ENCODE measurements at places on chromosomes 12 and 14.
A peak's percentile ranks its signal among the peaks of the same experiment; 100 is the strongest.

DNA sequence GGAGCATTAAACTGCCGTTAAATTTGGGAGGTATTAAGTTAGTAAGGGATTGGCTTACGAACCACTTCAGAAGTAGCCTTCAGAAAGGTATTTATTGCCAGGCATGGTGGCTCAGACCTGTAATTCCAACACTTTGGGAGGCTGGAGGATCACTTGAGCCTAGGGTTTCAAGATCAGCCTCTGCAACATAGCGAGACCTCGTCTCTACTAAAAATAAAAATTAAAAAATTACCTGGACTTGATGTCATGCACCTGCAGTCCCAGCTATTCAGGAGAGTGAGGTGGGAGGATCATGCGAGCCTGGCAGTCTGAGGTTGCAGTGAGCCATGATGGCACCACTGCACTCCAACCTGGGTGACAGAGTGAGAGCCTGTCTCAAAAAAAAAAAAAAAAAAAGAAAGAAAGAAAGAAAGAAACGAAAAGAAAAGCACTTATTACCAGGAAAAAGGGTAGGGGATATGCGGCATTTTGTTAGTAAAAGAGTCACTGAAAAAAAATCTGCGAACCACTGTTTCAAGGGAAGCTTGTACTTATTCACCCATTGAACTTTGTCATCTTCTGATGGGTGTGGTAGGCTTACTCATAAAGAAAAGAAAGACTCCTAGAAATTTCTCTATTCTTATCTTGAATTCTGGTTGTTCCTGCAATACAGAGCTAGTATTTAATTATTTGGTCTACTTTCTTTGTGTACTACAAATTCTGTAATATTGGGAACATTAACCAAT, 33.6 kb upstream of the PLEKHA5 start:
- DNase-seq: no peak

DNA sequence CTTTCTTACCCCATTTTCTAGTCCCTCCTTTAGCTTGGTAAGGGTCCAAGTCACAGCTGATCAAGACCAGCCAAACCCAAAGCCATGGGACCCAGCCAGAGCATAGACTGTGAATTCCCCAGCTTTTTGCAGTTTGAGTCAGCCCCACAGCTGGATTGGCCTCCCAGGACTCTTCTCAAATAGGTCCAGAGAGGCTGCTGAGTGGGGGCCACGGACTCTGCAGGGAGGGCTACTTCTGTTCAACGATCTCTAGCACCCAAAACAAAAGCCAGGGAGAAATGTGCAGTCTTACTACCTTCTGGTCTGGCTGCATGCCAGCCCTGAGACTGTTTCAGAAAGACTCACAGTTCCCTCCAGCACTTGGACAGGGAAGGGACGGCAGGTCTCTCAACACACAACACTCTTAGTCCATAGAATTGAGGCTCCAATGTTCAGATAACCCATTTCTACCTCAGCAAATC, 1.6 kb downstream of the VDR start:
- no peak for DNase-seq

GRCh38 chr14:91367173-91368171, 50.1 kb downstream of the CCDC88C start:
- no peak for DNase-seq

DNA sequence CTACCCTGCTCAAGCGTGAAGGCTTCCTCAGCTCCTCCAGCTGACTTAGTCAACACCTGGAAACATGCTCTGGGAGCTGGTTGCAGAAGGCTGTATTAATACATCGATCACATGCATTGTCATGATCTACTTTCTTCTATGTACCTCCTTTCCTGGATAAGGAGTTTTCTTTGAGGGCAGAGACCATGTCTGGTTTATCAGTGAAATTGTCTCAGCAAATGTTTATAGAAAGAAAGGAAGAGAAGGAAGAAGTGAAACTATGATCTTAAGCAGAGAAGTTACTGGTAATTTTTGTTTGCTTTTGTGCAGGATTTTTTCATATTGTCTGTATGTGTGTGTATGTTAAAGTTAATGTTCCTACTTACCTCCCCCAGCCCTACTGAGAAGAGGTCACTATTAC, 4.5 kb downstream of the DYRK4 start:
- no peak for DNase-seq

- no peak for DNase-seq
Measured at GRCh38 chr12:106480251-106480650, 102.6 kb upstream of the RFX4 start.

DNA sequence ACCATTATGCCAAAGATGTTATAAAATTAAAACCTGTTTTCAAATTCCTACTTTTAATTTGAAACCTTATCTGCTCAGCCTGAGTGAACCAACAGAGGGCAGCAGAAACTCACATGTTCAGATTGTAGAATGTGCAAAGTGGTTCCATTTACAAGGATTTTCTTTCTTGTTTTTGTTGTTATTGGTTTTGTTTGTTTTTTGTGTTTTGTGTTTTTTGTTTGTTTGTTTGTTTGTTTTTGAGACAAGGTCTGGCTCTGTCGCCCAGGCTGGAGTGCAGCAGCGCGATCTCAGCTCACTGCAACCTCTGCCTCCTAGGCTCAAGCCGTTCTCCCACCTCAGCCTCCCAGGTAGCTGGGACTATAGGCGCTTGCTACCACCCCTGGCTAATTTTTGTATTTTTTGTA, 22.8 kb upstream of the GARIN2 start:
- peak; percentile 6 for DNase-seq

- DNase-seq: no peak
Measured at GRCh38 chr14:96162741-96163140, 41.9 kb upstream of the BDKRB2 start.

GRCh38 chr12:9649532-9649940, 20.0 kb upstream of the CLEC2D start:
- peak; percentile 16 for DNase-seq

DNA sequence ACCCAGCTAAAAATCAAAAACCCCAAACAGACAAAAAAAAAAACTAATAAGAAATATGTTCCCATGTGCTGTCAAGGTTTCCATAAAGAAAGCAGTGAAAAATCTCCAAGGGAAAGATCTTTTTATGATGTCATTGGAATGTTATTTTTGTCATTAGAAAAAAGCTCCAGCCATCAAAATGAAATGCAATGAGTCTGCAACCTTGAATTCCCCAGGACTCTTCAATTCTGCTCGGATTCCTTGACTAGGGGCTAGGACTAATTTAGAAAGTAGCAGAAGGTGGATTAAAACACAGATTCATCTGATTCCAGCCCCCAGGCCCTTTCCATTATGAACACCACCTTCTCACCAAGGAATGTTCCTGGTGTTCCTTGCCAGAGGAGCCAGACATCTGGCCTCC, 6.0 kb upstream of the PCNX1 start:
- no peak for DNase-seq

DNA sequence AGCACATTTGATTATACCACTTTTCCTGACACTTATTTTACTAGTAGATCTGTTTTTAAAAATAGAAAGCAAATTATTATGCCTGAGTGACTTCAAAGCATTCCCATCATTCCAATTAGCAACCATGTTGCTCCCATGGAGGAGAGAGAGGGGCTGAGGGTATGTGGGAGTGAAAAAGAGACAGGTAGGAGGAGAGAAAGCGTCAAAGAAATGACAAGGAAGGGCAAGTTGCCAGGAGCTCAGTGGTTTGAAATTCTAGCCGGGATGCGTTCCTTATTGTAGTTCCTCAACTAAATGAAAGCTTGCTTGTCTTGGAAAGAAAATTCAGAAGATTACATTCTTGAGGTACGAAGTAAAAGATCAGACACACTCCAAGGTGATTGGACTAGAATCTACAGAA, 92.4 kb upstream of the PKP2 start:
- DNase-seq: no peak

GRCh38 chr12:93403988-93404803, 26.5 kb downstream of the NUDT4 start:
- no peak for DNase-seq

DNA sequence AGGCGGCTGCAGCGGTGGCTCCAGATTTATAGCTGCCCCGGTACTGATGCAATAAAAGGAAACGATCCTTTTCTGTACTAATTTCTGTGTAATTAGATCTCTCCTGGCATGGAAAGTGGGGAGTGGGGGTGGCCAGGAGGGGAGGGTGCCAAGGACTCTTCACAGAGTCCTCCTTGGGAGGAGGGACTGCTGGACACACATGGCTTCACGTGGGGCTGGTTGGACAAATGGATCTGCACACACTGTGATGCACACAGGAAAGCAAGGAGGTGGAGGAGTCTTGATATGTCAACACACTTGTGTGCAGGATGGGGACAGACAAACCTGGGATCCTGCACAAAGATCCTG, 23.8 kb upstream of the ATP5MC2 start:
- DNase-seq: no peak

DNA sequence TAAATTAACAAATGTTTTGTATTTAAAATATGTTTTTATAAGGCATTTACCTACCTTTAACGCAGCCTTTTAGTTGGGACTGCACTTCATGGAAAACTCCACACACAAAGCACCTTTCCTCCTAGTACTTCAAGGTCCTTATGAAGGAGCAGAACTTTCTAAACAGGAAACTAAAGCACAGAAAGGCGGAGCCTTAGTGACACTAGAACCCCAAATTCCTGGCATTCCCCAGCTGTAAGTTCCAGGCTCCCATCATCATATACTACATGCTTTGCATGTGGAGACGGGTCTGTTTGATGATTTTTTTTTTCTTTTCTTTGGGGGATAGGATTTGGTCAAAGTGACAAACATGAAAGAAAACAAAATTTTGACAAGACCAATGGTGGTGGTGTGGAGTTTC, 39.5 kb downstream of the STXBP6 start:
- DNase-seq: no peak

DNA sequence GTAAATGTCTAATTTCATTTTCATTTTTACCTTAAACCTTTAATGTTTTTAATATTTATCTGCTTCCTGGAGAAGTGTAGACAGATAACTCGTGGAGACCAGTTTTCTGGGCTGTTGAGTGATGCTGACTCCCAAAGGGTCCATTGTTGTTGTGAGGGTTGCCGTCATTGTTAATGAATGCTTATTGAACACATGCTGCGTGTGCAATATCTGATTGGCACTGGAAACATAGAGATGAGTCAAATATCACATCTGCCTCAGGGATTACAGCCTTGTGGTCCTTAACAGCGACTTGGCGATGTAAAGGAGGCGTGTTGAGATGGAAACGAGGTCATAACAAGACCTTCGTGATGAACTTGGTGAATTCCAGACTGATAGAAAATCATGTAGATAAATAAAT, 85.9 kb downstream of the FBXW8 start:
- DNase-seq: no peak

DNA sequence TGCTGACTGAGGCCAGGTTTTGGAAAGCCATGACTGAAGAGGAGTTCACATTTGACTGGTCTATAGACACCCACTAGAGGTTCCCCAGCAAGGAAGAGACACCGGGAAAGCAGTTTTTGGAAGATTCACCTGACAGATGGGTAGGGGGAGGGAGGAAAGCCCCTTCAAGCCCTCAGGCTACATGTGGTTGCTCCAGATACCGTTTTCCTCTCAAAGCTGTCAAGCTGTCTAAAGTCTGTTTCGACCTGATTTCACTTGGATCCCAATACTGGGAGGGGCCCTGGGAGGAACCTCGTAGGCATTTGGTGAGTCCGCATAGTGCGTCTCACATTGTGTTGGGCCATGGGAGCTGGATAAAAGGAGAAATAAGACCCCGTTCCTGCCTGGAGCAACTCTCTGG, 1.7 kb upstream of the LRP1 start:
- DNase-seq: no peak

DNA sequence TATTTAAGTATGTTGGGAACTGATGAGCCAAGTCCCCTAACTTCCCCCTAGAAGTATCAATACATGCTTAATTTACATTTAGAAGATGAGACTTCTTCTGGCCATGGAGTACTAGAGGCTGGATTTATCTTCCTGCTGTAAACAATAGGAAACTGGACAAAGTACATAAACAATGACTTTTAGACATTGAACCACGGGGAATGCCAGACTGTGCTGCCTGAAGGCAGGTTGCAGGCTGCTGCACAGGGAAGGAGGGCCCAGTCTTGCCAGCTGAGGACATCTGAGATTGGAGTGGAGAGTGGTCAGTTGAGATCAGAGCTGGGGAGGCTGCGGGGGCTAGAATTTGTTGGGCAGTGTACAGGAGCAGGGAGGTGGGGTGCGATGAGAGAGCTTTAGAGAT, 24.5 kb upstream of the ISM2 start:
- no peak for DNase-seq

DNA sequence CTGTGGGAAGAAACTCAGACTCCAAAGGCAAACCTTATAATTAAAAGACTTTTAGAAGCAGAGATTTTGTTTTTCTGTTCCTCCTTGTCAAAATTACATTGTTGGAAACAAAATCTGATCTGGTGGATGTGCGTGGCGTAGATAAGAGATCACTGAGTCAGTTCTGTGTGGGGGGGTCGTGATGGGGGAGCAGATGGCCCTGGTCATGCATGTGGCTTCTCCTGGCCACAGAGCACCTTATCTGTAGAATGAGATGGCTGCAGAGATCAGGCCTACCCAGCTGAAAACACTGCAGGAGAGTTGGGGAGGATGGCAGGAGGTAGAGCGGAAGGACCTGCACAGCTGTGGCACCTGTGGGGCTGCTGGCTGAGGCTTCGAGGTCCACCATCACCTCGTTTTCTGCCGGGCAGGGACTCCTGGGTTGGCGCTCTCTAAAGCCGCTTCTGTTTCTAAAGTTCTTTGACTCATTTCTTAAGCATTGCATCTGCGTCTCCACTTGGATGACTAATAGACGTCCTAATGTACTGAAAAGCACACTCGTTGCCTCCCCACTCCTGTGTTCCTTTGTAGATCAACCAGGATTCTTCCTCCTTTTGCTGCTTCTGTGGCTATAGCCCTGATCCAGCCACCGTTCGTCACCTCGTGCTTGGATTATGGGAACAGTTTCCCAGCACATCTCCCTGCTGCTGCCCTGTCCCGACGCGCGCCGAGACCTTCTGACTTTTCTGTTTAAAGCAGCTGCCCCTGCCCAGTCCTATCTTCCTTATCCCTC, 93.4 kb downstream of the TSPAN9 start:
- DNase-seq: no peak

GRCh38 chr14:90750191-90750590, 66.0 kb downstream of the TTC7B start:
- DNase-seq: no peak

GRCh38 chr14:22898302-22899090, 15.5 kb downstream of the REM2 start:
- DNase-seq: no peak

DNA sequence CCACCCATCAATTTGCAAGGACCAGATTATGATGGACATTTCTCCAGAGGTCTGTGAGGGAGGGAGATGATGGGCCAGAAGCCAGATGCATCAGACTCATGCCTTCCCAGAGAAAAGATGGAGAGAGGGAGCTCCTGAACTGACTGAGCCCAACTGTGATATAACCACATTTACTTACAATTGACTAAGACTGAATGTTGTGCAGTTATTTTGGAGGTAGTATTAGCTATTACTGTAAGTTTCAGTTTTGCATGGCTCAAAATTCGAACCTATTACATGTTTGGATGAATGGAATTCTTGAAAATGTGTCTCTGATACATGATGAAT, 211.1 kb upstream of the SFSWAP start:
- no peak for DNase-seq

GRCh38 chr12:93317227-93317626, 60.5 kb upstream of the NUDT4 start:
- DNase-seq: no peak

DNA sequence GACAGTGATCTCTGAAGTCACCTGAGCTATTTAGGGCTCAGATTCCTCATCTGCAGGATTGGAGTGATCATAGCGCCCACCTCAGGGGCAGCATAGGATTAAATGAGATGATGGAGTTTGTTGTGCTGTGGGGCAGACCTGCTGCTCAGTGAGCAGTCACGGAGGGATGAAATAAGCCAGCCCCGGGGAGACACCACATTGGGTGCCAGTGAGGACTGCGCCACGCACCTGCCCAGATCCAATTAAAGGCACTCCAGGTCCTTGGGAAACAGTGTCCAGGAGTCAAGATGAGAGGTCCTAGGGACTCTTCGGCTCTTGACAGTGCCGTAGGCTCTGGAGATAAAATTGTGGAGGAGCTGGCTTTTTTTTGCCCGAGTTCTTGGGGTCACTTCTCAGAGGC, 166.2 kb downstream of the ADGRD1 start:
- no peak for DNase-seq
